GM23338 (cell line): ENCODE measurements at places on chromosomes 5 and 9. TPM values are rescaled to one million over a fixed set of nuclear protein-coding genes. Genes with fewer than 3 reads are reported as not detected.

GRCh38 chr5:91976451-91976850 lies 593.3 kb upstream of the ARRDC3 start:
- no peak overlapping the region for H3K4me3 ChIP-seq
- DNase-seq, result no peak
- no peaks in the 10 kb centered on the region for H3K27me3 ChIP-seq
- peaks cover 49% of the 10 kb centered on the region for H3K4me1 ChIP-seq
- no peaks in the 10 kb centered on the region for H3K36me3 ChIP-seq
- no peak overlapping the region for H3K27ac ChIP-seq

ZNF474 gene
- total RNA-seq, result 0.59 TPM in 1 of 2 replicates, not detected in the other

FBXO4 gene
- total RNA-seq, result 0.54 and 0.63 TPM in 2 replicates

- no peak overlapping the region for H3K4me3 ChIP-seq
- no peaks in the 10 kb centered on the region for H3K36me3 ChIP-seq
- H3K27ac ChIP-seq, result no peak overlapping the region
- no peak for DNase-seq
- no peaks in the 10 kb centered on the region for H3K27me3 ChIP-seq
Measured at GRCh38 chr5:111973961-111974360, 217.0 kb upstream of the NREP start.

DNA sequence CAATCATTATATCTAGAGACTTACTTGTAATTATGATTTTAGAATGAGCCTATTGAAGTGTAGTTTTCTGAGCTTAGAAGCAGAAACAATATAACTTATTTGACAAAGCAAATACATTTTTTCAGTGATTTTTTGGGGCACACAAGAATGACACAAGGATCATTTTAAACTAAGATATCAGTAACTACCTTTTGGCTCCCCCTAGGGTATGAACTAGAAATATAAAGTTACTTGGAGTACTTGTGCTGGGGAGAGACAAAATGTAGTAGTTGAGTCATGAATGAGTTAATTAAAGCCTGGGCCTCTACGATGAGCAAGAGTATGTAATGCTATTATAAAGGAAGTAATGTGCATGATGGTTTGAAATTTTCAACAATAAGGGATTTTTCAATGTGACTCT lies 1244.1 kb upstream of the ACO1 start:
- H3K27me3 ChIP-seq, result no peaks in the 10 kb centered on the region
- no peaks in the 10 kb centered on the region for H3K36me3 ChIP-seq
- H3K4me1 ChIP-seq, result no peaks in the 10 kb centered on the region
- peak; percentile 64 for DNase-seq
- no peak overlapping the region for H3K27ac ChIP-seq
